ENCODE measurements at places on chromosomes 4 and X. TPM values are rescaled to one million over a fixed set of nuclear protein-coding genes. Genes with fewer than 3 reads are reported as not detected.

The TSPAN6 gene
- total RNA-seq, result 3.2 TPM

The PASD1 gene
- total RNA-seq, result not detected

The PLXNA3 gene
- 15.6 TPM for total RNA-seq

The FGFBP1 gene
- not detected for total RNA-seq

The GABRG1 gene
- total RNA-seq, result not detected

The F11 gene
- not detected for total RNA-seq

The FRAS1 gene
- 5.7 TPM for total RNA-seq

The TEX13C gene
- total RNA-seq, result not detected

The TIGD4 gene
- 0.43 TPM for total RNA-seq

The CXorf58 gene
- total RNA-seq, result not detected

The NPY2R gene
- not detected for total RNA-seq

The NDNF gene
- total RNA-seq, result 9.2 TPM

The CXCL8 gene
- total RNA-seq, result not detected

Data from heart left ventricle (tissue), 16 donors.